ENCODE measurements at places on chromosomes 2 and 18.
A peak's percentile ranks its signal among the peaks of the same experiment; 100 is the strongest.

DNA sequence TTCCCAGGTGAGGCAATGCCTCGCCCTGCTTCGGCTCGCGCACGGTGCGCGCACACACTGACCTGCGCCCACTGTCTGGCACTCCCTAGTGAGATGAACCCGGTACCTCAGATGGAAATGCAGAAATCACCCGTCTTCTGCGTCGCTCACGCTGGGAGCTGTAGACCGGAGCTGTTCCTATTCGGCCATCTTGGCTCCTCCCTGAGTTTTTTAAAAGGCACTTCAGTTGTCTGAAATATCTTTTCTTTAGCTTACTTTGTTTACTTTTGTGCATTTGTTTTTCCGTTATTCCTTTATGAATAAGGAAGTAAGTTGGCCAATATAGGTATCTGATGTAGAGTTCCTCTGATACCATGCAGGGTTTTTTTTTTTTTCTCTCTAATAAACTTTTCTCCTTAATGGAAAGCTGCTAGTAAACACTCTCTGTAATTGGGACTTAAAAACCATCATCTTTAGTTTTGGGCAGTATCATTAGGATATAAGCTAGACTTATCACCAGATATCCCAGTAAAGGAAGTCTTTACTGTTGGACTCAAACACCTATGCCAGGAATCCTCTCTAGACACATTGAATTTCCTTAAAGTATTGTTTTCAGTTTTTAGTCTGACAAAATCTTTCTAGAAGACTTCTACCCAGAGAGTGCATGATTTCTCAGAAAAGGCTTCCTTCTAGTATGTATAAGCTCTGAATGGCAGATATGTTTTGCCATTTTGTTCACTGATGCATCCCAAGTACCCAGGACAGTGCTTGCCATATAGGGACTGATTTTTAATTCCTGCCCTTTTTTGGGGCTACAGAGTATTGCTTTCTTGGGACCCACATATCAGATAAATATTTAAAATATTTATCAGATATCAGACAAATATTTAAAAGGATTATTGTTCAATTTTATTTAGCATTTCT, 35.8 kb upstream of the DYSF start:
- DNase-seq: no peak

GRCh38 chr2:210956101-210956500, 399.7 kb downstream of the CPS1 start:
- no peak for DNase-seq

DNA sequence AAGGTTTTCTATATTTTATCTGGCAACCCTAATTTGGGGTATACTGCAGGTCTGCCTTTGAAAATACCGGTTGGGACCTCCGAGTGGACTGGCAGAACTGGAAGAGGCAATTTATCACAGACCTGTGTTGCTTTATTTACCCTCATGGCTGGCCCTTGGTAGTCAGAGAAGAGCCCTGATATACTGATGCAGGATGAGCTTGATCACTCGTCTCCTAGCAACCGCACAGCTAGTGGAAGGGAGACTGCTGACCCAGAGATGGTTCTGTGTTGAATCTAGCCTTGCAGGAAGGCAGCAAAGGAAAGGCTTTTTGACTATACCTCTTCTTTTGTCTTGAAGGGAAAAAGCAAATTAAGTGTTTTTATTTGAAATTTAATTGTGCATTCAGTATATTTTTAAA, 154.7 kb downstream of the EML6 start:
- DNase-seq: no peak

GRCh38 chr2:238379096-238379810, 47.5 kb upstream of the ASB1 start:
- DNase-seq: no peak

DNA sequence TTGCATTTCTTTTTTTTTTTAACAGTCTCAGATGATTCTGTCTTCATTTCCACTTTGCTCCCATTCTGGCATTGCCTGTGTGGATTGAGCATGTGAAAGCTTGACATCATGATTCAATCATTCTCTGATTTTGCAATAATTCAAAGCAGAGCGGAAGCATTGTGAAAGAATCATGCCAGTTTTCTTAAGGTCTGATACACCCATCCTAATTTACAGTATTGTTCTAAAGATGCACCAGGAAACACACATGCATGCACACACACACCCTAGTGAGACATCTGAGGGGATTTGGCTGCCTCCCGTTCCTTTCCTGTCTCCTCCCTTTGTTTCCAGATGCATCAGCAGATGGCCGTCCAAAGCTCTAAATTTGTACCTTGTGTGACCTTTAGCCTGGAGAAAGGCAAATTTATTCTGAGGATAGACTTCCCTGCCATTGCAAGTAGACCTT, 97.3 kb downstream of the FMNL2 start:
- DNase-seq: no peak

- no peak for DNase-seq
Observed at GRCh38 chr2:210198326-210198725, 26.9 kb downstream of the ACADL start.

DNA sequence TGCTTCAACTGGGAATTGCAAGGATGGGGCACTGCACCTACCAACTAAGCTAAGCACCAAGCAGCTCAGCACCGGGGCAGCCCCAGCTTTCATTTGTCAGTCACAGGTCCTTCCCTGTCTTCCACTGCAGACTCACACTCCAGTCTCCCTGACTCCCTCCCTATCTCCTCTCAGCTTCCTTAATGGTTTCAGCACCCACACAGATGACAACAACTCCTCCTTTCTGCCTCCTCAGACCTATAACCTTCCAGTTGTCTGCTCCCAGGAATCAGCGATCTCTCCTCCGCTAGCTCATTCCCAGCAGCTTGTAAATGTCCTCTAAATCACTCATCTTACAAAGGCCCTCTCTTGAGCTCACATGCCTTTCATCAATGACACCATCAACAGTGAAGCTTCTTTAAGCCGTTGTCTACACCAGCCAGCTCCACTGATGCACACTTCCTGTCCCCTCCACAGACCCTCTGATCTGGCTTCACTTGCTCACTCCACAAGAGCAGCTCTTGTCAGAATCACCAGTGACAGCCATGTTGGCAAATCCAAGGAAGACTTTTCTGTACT, 32.1 kb downstream of the CLASP1 start:
- no peak for DNase-seq

- DNase-seq: peak; percentile 18
Observed at GRCh38 chr2:114661971-114662939, 219.8 kb downstream of the DPP10 start.

DNA sequence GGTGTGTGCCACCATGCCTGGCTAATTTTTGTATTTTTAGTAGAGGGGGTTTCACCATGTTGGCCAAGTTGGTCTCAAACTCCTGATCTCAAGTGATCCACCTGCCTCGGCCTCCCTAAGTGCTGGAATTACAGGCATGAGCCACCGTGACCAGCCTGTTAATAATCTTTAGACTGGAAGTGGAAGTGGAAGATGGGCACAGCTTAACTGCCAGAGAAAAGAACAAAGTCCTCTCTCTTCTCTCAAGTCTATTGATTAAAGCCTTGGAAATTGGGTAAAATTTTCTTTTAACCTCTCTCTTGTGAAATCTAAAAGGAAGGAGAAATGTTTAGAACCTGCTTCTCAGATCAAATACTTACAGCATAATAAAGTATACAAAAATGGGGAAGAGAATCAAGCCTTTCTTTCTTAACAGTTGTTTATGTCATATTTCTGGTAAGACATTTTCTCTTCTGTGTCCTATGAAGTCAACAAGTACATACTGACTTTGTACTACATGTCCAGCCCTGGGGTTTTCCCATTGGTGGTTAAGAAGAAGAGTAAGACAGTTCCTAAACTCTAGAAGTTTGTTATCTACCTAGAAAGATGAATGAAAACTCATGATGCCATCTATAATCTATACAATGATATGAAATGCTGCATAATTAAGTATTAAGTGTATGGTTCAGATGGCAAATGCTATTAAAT, 4.6 kb downstream of the TMEM169 start:
- DNase-seq: no peak

GRCh38 chr2:19346983-19347618, 11.3 kb downstream of the OSR1 start:
- DNase-seq: no peak

GRCh38 chr18:47512726-47513435, 261.4 kb upstream of the SKOR2 start:
- DNase-seq: no peak

GRCh38 chr2:24779116-24779515, 14.1 kb downstream of the PTRHD1 start:
- no peak for DNase-seq

DNA sequence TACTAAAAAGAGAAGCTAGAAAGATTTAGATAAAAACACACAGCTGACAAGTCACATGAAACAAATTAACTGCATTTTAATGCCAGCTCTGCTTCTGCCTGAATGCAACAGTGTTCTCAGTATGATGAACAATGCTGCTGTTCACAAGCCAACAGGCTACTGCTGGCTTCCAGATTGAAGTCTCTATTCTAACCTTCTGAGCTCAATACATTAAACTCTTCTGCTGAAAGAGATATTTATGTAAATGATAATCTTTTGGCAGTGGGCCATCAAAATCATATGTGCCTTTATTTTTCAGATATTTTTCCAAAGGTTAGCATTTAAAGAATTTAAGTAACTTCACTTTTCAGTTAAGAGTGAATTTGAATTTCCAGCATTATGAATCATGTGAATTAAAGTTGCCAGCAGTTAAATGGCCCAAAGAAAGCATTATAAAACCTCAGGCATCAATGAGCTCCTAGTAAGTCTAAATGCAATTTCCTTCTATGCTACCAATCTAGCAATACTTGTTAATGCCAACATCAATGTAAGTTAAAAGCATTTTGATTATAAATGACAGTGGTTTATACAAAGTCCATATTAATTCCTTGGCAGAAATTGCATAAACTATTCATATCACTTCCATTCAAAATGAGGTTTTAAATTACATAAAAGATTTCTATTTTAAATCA, 72.4 kb downstream of the ID2 start:
- peak; percentile 86 for DNase-seq

DNA sequence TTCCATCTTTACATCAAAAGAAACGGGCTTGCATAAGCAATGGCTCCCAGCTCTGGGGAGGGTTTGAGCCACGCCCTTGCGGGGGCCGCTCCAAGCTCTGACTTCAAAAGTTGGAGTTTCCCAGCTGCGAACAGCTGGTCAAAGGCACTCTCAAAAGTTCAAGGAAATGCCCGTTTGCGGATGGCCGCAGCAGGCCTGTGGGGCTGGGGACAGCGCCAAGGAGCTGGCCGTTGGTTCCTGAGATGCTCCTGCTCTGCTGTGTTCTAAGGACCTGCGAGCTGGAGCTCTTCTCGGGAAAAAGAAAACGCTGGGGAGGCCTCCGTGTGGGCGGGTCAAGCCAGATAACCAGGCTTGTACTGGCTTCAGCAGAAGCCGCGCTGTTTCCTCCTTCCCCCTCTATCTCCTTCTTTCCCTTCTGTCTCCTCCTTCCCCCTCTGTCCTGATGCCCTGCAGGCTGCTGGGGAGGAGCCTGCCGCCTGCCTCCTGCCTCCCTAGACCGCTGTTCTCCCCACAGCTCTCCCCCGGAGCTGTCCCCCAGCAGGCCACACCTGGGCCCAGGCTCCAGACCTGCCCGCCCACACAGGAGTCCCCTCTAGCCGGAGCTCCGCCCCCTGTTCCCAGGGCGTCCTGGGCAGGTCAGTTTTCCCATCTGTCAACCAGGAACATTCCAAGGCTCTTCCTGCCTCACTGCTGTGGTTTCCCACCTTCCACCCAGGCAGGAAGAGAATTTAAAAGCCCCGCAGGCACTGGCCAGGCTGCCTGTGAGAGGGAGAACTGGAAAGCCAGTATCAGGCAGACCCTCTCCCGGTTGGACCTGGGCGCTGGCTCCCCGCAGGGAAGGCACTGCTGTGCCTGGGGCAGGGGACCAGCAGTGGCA, 14.1 kb downstream of the KLF11 start:
- DNase-seq: no peak

DNA sequence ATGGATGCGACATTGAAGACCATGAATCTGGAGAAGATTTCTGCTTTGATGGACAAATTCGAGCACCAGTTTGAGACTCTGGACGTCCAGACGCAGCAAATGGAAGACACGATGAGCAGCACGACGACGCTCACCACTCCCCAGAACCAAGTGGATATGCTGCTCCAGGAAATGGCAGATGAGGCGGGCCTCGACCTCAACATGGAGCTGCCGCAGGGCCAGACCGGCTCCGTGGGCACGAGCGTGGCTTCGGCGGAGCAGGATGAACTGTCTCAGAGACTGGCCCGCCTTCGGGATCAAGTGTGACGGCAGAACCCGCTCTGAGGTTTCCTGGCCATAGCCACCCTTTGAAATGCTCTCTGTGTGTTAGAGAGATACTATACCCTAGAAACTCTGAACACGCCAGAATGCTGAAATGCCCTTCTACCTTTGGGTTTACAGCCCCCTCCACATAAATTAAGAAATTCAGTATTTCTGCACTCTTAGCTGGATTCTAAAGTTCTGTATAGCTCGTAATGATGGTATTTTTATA, 659 bp downstream of the CHMP1B start:
- no peak for DNase-seq

DNA sequence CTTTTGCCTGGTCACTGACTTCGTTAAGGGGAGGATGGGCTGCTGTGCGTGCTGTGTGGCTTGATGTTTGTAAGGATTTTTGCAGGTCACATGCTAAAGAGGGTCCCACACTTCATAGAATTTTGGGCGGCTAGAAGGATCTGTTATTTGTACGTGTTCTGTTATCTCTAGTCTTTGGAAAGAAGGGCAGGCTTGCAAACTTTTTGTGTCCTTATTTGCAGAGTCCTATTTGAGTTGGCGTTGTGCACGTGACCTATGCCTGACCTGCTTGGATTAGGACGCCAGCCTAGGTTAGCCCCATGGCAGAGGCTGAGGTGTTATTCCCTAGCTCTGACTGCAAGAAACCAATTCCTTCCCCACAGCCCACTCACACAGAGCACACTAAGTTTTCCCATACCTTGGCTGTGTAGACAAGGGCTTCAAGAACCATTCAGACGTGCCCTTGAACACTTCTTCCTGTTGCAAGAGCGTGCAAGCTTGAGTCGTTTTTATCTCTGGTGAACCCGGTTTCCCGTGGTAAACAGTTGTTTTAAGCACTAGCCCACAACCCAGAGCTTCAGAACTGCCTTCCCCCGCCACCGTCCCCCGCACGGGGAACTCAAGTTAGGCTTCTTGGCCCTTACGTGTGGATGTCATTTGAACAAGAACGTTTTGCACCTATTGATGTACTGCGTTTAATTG, 94.6 kb downstream of the LDLRAD4 start:
- no peak for DNase-seq

DNA sequence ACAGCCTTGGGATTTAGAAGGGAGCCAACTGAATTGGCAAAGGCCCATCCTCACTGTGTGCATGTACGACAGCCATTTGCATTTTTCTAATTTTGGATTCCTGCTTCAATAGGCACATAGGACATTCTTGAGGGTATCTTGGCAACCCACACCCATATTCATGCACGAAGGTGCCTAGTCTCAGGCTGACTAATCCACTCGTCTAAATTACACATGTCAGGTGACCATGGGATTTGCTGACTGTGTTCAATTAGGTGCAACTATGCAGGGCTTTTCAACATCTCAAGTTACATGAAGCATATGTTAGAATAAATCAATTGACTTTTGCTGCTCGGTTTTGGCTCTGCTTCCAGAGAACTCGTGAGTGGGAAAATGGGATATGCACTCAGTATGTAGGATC, 249.7 kb downstream of the SP3 start:
- DNase-seq: no peak

DNA sequence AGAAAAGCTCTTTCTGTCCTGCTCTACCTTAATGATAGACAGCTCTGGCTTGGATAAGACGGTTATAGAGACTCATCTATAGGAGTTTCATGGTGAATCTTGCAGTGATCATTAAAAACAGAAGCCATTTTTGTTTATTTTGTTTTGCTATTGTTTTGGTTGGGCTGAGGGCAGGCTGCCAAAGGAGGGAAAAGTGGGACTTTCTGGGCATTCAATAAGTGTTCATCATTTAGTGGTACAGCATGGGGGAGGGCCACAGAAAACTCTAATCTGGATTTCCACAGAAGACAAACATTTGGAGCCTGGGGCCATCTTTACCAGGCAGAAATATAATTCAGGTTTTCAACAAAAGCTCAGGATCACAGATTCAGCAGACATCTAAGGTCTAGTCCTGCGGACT, 62.4 kb upstream of the EFEMP1 start:
- DNase-seq: no peak
